NCI-H1048 (cell line): ENCODE measurements at places on chromosomes 16 and 17.

DNA sequence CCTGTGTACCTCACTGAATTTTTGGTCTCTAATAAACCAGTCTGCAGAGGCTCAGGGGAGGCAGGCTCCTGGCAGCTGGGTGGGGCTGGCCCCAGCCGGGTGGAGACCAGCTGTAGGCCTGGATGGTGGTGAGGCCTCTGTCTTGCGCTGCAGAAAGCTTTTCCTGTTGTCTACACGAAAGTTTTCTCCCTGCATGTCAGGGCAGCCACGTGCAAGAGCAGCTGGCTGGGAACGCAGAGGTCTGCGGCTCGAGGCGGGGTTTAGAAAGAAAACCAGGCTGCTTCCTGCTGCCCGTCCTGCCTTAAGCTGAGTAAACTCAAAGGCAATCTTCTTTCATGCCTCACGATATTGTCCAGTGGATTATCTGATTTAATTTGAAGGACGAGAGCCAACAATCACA is 2.4 kb downstream of the SERPINF1 start:
- DNase-seq = no peak

DNA sequence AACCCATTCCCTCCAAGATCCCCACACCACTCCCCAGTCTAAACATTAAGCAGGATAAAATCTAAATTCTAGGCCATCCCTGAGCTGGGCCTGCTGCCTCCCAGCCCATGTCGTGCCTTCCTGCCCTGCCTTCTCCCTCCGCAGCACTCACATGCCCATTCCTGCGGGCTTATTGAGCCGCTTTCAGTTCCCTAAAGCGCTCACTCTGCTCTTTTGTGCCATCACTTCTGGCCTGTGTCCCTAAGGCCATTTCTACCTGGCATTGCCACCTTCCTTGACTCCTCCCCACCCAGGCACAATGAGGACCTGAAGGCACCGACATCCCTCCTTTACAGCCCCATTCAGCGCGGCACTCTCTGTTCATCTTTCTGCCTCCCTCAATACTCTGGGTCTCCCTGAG is 13.0 kb upstream of the RAB5C start:
- DNase-seq = no peak

- DNase-seq = no peak
Observed at GRCh38 chr17:35191001-35191695, 3.0 kb downstream of the SLC35G3 start.

DNA sequence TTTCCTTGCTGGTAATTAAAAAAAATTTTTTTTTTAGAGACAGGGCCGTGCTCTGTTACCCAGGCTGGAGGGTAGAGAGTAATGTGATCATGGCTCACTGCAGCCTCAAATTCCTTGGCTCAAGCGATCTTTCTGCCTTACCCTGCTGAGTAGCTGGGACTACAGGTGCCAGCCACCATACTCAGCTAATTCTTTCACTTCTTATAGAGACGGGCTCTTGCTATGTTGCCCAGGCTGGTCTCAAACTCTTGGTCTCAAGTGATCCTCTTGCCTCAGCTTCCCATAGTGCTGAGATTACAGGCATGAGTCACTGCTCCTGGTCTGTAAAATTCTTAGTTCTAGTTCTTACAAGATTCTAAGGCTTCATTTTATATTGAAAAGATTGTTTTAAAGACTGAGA is 11.1 kb downstream of the SMIM36 start:
- no peak for DNase-seq

DNA sequence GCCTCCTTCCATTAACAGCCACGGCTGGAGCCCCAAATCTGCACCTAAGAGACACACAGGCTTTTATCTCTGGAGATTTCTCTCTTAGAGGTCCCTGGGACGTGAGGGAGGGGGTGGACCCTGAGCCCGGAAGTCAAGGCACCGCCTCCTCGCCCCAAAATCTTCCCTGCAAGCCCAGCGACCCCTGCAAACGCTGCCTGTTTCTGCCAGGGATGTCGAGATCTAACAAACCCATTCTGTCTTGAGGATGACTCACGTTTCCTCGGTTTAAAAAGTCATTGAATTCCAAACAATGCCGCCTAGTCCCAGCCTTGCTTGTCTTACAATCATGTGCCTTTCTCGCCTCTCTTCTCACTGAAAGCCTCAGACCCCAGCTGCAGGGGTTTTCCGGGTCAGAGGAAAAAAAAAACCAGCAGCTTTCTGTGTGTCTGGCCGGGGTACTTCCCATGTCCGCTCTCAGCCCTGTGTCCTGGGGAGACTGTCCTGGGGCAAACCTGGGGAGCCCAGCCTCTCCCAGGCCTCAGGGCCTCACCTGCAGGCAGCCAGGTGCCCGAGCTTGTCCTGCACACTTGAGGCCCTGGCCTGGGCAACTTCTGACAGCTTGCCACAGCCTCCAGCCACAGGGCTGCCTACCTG is 15.4 kb downstream of the ARL2BP start:
- DNase-seq = no peak
